Stimulated activated CD8-positive, alpha-beta memory T cell treated with anti-CD3 and anti-CD28 coated beads, Interleukin-15, amount 100 ng/mL, for 24 hours (primary cell): ENCODE measurements at places on chromosomes 6 and 20.

- DNase-seq, result no peak
These were observed 1.9 kb downstream of the RAB32 start for GRCh38 chr6:146545581-146545980.

DNA sequence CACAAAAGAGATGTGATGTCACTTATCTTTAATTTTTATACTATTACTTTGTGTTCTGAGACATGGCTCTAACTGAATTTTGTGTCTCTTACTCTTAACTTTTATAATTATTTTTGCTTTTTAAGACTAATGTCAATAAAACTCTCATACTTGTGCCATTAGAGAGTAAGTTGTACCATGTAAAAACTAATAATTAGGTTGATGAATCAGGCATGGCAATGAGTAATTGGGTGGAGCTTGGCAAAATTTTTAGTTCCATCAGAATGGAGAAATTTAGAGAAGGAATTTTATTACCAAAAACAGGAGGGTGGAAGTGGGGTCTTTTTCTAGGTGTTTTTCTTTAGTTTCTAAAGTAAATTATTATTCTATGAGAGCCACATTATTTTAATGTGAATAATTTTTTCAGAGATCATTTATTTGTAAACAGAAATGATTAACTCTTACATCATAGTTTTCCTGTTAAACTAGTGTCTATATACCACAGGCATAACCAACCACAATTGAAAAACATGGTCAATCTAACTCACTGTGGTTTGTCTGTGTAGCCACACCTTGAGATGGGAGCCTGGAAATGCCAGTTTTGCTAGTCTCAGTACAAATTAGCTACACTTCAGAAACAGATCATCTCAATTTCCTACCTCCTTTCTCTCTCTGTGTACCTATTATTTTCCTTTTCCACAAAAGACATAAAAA is 51.8 kb downstream of the ELOVL4 start:
- no peak for DNase-seq

- no peak for DNase-seq
These were observed 12.9 kb downstream of the PHACTR1 start for GRCh38 chr6:12729467-12729866.

GRCh38 chr20:50048420-50049166 is 64.4 kb downstream of the UBE2V1 start:
- DNase-seq, result no peak

DNA sequence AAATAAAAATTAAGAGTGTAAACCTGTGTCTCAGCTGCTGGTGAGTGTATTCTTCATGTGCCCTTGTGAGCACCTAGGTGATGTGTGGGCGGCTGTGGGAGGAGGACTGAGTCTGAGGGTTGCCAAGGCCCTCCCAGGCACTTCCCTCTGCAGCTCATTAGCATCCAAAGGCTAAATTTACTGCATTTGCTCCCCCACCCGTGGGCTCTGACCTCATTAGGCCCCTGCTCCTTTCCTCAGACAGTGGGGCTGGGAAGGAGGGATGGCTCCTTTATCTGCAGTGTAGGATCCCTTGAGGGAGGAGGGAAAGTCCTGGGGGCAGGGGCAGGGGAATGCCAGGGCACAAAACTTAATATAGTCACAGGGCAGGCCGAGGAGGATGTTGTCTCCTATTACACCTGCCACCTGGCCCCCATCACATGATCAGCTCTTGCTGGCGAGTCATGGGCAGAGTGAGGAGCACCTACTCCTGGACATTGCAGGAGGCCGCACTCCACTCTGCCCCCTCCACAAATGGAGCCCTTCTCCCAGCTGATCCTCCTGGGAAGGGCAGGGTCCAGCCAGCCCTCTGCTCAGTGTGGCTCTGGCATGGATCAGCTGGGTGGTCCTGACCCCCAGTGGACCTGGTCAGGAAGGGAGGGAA is 133.2 kb downstream of the MRPL14 start:
- no peak for DNase-seq

DNA sequence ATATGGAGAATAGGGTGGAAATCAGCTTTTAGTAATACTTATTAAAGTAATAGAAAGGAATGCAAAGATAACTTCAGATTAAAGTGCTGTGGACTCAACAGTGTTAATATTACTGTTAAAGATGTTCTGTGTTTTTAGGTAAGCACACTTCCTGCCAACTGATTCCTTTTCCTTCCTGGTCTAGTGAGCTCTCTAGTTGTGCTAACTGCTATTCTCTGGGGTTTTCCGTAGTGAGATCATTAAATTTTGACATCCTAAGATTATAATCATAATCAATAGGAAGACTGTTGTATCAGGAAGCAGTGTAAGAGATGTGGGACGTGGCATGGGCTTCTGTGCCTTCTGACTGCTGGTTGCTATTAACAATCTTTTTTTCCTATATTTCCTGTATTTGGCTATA is 1.2 kb upstream of the TMEM217 start:
- DNase-seq, result no peak

GRCh38 chr6:165389534-165389933 is 80.1 kb upstream of the C6orf118 start:
- DNase-seq, result no peak

DNA sequence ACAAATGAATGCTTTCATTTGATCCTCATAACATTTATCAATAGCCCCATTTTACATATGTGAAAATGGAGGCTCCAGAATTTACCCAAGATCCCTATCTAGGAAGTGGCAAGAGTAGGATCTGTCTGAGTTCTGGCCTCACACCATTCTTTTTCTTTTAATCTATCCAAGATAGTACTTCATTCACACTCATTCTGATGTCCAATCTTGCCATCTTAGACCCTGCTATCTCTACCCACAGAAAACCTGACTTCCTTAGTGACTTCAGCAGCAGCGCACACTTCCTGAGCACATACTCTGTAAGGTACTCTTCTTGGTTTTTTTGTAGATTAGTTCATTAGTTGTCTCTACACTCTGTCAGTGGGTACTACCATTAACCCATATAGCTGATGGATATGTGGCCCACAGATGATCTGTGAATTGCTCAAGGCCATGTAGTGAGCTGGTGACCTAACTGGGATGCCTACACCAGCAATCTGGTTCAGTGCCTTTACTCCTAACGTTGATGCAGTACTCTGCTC is 36.3 kb downstream of the COX4I2 start:
- DNase-seq, result no peak

DNA sequence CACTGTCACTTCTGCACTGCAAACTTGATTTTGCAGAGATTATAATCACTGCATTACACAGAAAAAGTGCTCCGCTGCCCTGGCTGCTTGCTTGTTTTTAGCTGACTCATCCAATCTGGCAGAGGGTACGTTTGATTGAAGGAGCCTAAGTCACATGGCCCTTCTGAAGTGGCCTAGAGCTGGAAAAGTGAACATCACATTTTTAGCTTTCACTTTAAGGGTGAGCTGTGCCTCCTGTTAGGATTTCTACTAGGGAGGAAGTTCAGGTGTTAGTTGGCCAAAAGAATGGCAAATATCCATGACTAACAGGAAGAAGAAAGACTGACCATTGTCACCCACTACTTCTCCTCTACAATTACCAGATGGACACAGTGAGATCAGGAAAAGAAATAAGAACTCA is 889.1 kb upstream of the MAP3K7 start:
- no peak for DNase-seq

GRCh38 chr6:150048099-150048498 is 20.8 kb downstream of the ULBP3 start:
- DNase-seq, result no peak
